Cortex of kidney (tissue), 1 donor: ENCODE measurements at places on chromosomes 16 and 17.

- no peak for DNase-seq
These were observed at the start of gene RAB11FIP3 for GRCh38 chr16:425082-425718. RAB11FIP3 (plus strand) TSS chr16:425649; CDS start chr16:426007, 358 bp downstream.

DNA sequence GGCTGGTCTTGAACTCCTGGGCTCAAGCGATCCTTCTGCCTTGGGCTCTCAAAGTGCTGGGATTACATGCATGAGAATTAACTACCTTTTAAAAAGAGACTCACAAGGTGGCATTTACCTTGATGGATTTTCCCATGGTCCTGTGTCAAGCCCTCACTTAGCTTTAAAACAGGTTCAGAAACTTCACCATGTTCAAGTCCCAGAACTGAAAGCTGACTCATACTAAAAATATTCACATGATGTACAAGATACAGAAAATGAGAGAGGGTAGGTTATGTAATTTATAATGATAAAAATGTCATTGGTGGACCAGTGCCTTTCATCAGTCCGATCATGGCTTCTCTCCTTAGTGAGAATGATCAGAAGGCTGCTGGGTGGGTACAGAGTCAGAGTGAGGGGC, 4.3 kb upstream of the AKAP1 start:
- DNase-seq: no peak

- no peak for DNase-seq
These were observed 29.7 kb downstream of the STAT5B start for GRCh38 chr17:42246515-42246914.

GRCh38 chr16:78237841-78238240, 138.4 kb downstream of the WWOX start:
- no peak for DNase-seq

DNA sequence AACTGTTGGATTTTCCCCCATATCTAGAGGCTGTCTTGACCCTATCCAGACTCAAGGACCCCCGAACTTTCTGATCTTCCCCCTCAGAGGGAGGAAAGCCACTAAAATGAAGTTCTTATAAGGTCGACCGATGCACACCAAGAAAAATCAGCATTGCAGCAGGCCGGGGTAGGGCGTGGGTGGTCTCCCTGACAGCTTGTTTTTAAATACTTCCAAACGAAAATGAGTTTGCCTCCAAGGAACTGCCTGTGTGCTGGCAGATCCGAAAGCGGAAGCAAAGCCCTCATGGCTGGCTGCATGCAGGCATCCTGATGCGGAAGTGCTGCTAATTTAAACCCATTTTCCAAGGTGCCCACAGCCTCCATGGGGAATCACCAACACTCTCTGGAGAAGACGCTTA, 374.3 kb upstream of the XYLT1 start:
- no peak for DNase-seq

DNA sequence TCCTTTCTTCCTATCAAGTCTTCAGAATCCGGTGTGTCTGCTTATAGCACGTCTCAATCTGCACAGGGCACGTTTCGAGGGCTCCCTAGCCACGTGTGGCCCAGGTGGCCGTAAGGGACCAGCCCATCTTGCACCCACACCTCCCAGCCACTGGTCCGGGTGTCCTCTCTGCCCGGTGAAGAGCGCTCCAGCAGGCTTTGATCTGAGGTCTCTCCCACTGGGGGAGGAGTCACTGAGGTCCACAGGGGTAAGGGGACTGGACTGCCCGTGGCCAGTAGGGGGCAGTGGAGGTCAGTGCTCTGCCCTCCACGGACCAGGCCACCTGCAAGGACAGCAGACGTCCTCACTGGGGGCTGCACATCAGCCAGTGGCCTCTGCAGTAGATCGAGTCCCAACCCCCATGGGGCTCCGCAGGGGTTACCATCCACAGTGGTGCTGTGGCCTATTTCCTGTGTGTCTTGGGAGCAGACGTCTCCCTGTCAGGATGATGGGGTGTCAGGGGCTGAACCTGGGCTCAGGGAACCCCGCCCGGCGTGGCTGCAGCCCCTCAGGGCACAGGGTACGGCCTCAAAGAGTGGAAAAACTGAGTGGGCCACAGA, 204.1 kb upstream of the CIBAR2 start:
- no peak for DNase-seq

GRCh38 chr16:1014771-1015495, 33.4 kb downstream of the SOX8 start:
- DNase-seq: no peak

- DNase-seq: no peak
These were observed 53.2 kb downstream of the BMERB1 start for GRCh38 chr16:15487336-15488284.

GRCh38 chr16:21156767-21157467, 1.6 kb upstream of the LDAF1 start:
- no peak for DNase-seq

DNA sequence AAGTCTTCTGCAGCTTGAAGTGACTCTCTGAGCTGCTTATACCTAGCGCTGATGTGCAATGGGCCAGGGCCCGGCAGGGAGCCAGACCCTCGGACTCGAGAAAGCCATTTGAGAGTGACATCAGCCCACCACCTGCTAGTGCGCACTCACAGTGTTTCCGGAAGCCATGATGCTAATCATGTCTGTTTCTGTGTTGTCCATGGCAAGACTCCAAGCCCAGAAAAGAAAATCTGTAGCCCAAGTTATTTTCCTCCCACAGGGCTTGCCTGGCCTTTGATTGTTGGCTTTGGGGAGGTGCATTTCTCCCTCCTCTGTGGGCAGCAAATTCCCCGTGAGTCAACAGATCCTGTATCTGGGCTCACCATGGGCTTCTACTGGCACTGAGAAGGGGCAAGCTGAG, 1.8 kb upstream of the CDRT4 start:
- DNase-seq: no peak
